Small intestine (tissue), 16 donors: ENCODE measurements at places on chromosomes 6 and 20. TPM values are rescaled to one million over a fixed set of nuclear protein-coding genes. Genes with fewer than 3 reads are reported as not detected.
A peak's percentile ranks its signal among the peaks of the same experiment; 100 is the strongest.

DNA sequence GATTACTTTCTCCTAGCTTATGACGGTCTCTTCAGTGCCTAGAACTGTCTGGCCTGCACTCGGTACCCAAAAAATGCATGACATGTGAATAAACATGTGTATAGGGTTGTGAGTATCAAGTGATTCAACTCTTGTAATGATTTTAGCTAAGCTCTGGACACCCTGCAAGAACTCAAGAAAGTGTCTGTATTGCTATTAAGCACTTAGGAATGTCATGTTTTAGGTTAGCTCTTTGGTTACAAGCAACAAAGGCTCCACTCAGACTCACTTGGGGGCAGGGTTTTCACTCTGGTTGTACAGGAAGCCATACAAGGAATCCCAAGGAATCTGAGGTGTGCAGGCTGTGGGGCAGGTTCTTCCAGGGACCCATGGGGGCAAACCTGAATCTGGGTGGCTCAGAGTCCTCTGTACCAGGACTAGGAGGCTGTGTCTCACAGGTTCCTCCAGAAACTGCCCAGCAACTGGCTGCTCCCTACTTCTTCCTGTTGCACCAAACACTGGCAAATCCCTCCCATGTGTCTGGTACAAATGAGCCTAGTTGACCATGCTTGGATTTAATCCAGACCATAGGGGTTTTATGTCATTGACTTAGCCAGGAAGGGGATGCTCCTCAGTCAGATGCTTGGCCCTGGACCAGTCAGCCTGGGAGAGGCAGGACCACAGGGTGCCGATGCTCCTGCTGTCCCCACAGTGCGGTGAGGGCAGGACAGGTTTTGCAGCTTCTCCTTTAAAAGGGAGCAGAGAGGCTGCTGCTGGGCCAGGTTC, 77.9 kb upstream of the CDH4 start:
- H3K36me3 ChIP-seq, result no peaks in the 10 kb centered on the region
- H3K27ac ChIP-seq, result no peak overlapping the region

GRCh38 chr6:16576451-16577368, 184.6 kb downstream of the ATXN1 start:
- H3K4me3 ChIP-seq, result no peak overlapping the region
- H3K4me1 ChIP-seq, result no peaks in the 10 kb centered on the region
- H3K27me3 ChIP-seq, result no peaks in the 10 kb centered on the region
- DNase-seq, result peak; percentile 29
- H3K36me3 ChIP-seq, result no peaks in the 10 kb centered on the region
- H3K27ac ChIP-seq, result no peak overlapping the region

Gene GABRR1
- not detected for polyA plus RNA-seq

GRCh38 chr20:63682384-63683139, 13.9 kb upstream of the TNFRSF6B start:
- H3K36me3 ChIP-seq, result peaks cover 3% of the 10 kb centered on the region
- no peak overlapping the region for H3K4me3 ChIP-seq
- H3K27ac ChIP-seq, result no peak overlapping the region
- peaks cover 16% of the 10 kb centered on the region for H3K4me1 ChIP-seq
- DNase-seq, result no peak

Gene LY6G6D
- polyA plus RNA-seq, result not detected

Gene EPPIN
- not detected for polyA plus RNA-seq

Gene JAG1
- 6.3 TPM for polyA plus RNA-seq

DNA sequence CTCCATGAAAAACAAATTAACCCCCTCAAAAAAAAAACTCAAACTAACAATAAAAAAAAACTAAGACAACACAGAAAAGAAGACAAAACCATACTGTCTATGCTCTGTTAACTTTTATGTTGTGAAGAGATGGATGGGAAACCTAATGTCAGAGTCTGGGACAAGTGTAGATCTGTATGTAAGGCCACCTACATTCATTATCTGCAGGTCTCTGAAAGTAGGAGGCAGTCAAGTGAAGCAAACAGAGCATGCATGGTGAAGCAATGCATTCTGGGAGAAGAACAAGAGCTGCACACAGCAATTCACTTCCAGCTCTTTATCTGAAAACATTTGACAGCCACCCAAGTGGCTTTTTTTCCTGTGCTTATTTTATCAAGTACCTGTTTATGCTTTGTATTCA, 452.0 kb downstream of the EPHA7 start:
- no peaks in the 10 kb centered on the region for H3K4me1 ChIP-seq
- no peaks in the 10 kb centered on the region for H3K36me3 ChIP-seq
- H3K27me3 ChIP-seq, result no peaks in the 10 kb centered on the region
- H3K4me3 ChIP-seq, result no peak overlapping the region
- no peak overlapping the region for H3K27ac ChIP-seq

GRCh38 chr6:137712587-137712986, 154.5 kb upstream of the TNFAIP3 start:
- DNase-seq, result no peak
- H3K27me3 ChIP-seq, result no peaks in the 10 kb centered on the region
- no peak overlapping the region for H3K27ac ChIP-seq
- H3K4me1 ChIP-seq, result peaks cover 5% of the 10 kb centered on the region

Gene RAB23
- 7.7 TPM for polyA plus RNA-seq

Gene FAM83C
- 0.27 TPM for polyA plus RNA-seq

- H3K4me3 ChIP-seq, result no peak overlapping the region
- H3K4me1 ChIP-seq, result peaks cover 5% of the 10 kb centered on the region
- DNase-seq, result no peak
These were observed 45.6 kb downstream of the DUSP22 start for GRCh38 chr6:337805-338368.

- H3K36me3 ChIP-seq, result no peaks in the 10 kb centered on the region
- DNase-seq, result peak; percentile 50
- peaks cover 2% of the 10 kb centered on the region for H3K27me3 ChIP-seq
- no peaks in the 10 kb centered on the region for H3K4me1 ChIP-seq
- no peak overlapping the region for H3K27ac ChIP-seq
These were observed 667 bp downstream of the CAP2 start for GRCh38 chr6:17393892-17394631.

- H3K36me3 ChIP-seq, result peaks cover 3% of the 10 kb centered on the region
- DNase-seq, result no peak
- no peak overlapping the region for H3K27ac ChIP-seq
- no peak overlapping the region for H3K4me3 ChIP-seq
- H3K27me3 ChIP-seq, result no peaks in the 10 kb centered on the region
These were observed 35.2 kb downstream of the ALDH5A1 start for GRCh38 chr6:24529985-24530384.

Gene SLC22A7
- polyA plus RNA-seq, result 0.50 TPM

Gene RGS19
- polyA plus RNA-seq, result 6.0 TPM

Gene BPIFB4
- not detected for polyA plus RNA-seq

Gene ADGRG6
- 16.3 TPM for polyA plus RNA-seq

Gene PKHD1
- polyA plus RNA-seq, result under 0.01 TPM

Gene C6orf163
- 2.4 TPM for polyA plus RNA-seq

DNA sequence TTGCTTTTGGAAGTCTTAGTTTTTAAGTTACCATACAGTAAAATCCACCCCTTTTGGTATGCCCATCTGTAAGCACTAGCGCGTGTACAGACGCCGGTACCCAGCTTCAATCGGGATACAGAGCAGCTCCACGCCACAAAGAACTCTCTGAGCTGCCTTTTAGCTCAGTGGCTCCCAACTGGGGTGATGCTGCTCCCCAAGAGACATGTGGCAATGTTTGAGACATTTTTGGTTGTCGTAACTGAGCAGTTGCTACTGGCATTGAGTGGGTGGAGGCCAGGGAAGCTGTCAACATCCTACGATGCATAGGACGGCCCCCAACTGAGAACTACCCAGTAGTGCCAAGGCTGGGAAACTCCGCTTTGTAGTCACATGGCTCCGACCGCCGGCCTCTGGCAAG, 73.3 kb downstream of the BMP7 start:
- no peak for DNase-seq
- H3K4me3 ChIP-seq, result no peak overlapping the region
- no peaks in the 10 kb centered on the region for H3K4me1 ChIP-seq
- no peaks in the 10 kb centered on the region for H3K36me3 ChIP-seq

Gene ADAM33
- 7.5 TPM for polyA plus RNA-seq
